ENCODE measurements at places on chromosomes 12 and 14. TPM values are rescaled to one million over a fixed set of nuclear protein-coding genes. Genes with fewer than 3 reads are reported as not detected.

DNA sequence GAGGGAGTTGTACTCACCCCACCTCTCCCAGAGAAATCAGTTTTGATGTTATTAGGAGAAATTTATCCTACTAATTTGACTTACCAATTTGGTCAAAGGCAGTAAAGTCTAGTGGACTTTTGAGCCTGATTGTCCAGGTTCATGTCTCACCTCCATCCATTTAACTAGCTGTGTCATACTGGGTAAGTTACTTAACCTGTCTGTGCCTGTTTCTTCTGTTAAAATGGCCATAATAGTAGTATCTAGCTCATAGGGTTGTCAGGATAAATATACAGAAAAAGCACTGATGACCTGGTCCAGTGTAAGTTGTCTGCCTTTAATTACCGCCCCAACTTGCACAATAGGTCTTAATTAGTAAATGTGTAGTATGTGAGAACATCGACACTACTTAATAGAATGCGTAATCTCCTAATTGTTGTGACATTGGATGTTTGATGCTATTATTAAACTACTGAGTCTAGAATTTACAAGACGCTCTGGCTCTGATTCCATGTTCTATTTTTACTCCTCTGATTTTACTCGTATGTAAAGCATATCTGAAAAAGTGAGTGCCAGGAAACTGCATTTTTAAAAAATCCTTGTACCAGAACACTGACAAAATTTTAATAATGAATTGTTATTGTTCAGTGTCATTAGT is 1.5 kb downstream of the RAB21 start:
- no peak for DNase-seq

DNA sequence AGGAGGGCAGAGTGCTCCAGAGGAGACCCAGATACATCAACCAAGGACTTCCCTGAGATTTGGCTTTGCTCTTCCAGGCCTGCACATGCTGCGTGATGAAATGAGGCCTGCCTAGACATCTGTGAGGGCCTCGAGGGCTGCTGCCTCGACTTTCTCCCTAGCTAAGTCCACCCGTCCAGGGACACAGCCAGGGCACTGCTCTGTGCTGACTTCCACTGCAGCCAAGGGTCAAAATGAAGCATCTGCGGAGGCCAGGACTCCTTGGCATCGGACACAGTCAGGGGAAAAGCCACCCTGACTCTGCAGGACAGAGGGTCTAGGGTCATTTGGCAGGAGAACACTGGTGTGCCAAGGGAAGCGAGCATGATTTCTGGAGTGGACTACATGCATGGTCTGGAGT is 10.7 kb downstream of the SLC25A47 start:
- DNase-seq: no peak

The IFNG-AS1 gene
- 1.2 TPM for total RNA-seq

DNA sequence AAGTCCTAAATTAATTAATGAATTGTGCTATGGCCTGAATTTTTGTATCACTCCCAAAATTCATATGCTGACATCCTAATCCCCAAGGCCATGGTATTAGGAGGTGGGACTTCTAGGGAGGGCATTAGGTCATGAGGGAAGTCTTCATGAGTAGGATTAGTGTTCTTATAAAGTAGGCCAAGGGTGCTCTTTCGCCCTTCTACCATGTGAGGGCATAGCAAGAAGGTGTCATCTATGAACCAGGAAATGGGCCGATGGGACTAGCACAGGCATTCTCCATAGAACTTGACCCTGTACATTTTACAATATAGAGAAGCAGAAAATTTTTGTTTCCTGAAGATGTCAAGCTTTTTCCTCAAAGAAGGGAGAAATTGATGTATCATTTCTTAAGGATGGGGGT is 12.5 kb downstream of the SYT10 start:
- DNase-seq: no peak

The PARPBP gene
- 1.7 TPM for total RNA-seq

The SLC10A1 gene
- total RNA-seq: not detected

All from lung (tissue), 17 donors.